Endothelial cell of umbilical vein (primary cell): ENCODE measurements at places on chromosomes 7 and 10. TPM values are rescaled to one million over a fixed set of nuclear protein-coding genes. Genes with fewer than 3 reads are reported as not detected.

DNA sequence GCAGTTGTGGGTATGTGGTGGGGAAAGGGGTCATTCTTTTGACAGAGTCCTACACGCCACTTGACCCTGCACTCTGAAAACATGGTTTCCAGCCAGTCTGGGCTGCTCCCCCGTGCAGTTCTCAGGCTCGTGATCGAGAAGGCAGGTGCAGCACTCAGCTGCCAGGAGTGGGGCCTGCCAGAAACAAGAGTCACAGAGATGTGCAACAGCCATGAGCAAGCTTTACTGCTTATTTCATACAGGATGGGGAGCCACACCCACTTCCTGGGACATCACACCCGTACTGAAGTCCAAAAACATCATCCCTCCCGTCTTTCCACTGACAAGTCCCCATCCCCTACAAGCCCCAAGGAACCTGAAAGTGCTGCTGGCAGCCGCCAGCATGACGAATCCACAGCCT, 9.3 kb downstream of the ATG9B start:
- no peak overlapping the region for H3K27ac ChIP-seq
- H3K36me3 ChIP-seq = peaks cover 21% of the 10 kb centered on the region
- no peak overlapping the region for H3K4me3 ChIP-seq
- peaks cover 3% of the 10 kb centered on the region for H3K27me3 ChIP-seq
- DNase-seq = no peak

DNA sequence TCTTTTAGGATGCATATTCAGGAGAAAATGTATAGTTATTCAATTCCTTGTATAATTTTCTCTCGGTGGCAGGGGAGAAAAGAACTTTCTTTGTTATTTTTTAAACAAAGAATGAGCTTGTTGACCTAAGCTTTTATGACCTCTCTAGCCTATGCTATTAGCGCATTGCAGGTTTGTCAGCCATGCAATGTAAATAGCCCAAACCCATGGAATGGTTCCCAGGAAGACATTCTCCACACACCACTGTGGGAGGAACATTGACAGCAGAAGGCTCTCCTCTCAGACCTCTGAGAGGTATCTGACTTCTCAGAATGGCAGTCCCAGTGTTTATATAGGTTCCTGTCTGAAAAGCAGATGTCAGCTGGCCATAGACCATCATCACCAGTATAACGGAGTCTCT, 19.6 kb upstream of the AGBL3 start:
- H3K27ac ChIP-seq = no peak overlapping the region
- H3K4me3 ChIP-seq = no peak overlapping the region
- no peak for DNase-seq

GRM3 gene
- not detected in 2 replicates for total RNA-seq

GRCh38 chr7:83065714-83066113, 97.0 kb downstream of the PCLO start:
- peak; percentile 36 for DNase-seq
- H3K36me3 ChIP-seq = no peaks in the 10 kb centered on the region
- no peaks in the 10 kb centered on the region for H3K4me1 ChIP-seq
- H3K27ac ChIP-seq = no peak overlapping the region
- no peak overlapping the region for H3K4me3 ChIP-seq

DNA sequence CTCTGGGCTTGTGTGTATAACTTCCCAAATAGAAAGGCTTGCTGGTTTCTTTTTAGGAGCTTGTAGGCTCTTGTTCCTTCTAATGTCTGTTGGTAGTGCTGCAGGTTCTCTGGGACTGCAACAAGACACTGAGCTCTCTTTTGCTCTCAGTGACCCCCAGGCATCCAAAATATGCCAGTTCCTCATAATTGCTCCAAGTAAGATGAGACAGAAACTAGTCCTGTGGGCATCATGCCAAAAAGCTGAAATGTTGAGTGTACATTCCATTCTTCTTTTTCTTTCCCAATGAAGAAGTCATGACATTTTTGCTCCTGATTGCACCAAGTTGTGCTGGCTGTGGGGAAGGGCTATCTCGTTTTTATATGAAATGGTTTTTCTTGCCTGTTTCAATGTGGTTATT, 7.1 kb upstream of the BTBD16 start:
- H3K4me3 ChIP-seq = no peak overlapping the region
- H3K27me3 ChIP-seq = no peaks in the 10 kb centered on the region
- no peak overlapping the region for H3K27ac ChIP-seq
- DNase-seq = no peak

- DNase-seq = peak; percentile 95
- H3K4me1 ChIP-seq = peaks cover 40% of the 10 kb centered on the region
- H3K27ac ChIP-seq = peak overlapping the region; percentile 63
- H3K27me3 ChIP-seq = no peaks in the 10 kb centered on the region
- no peak overlapping the region for H3K4me3 ChIP-seq
- peaks cover 10% of the 10 kb centered on the region for H3K36me3 ChIP-seq
Observed at GRCh38 chr10:3071405-3072198, 4.3 kb downstream of the PFKP start.

DNA sequence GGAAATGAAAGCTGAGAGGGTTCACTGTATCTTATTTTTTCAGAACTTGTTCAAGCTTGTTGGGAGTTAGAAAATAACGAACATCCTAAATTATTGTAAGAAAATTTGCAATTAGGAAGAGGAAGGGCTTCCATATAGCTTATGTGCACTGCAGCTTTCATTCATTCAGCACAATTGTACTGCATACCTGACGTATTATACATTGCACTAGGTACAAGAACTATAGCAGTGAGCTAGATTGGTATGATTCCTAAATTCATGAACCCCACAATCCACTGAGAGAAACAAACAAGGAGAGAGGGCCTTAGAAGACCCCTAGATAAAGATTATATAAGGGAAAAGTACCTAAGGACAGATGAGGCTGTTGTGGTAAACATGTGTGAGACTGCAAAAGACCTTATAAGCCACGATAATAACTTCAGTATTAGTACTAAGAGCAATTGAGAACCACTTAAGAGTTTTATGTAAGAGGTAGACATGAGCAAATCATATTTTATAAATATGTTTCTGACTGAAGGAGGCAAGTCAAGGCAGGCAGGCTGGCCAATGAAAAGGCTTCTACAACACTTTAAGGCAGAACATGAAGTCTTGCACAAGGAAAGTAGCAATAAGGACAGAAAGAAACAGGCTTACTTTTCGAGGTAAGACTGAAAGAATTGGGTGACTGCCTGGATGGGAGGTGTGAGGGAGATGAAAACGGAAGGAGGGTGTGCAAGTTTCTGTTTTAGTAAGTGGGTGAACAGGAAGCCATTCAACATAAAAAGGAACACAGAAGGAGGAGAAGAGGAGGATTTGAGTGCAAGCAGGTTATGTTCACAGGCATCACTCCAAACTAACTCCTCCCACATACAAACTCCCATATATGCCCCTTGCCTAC, 77.9 kb upstream of the LRRN3 start:
- H3K4me1 ChIP-seq = no peaks in the 10 kb centered on the region
- H3K27me3 ChIP-seq = no peaks in the 10 kb centered on the region
- no peak overlapping the region for H3K4me3 ChIP-seq
- no peaks in the 10 kb centered on the region for H3K36me3 ChIP-seq
- no peak overlapping the region for H3K27ac ChIP-seq
- DNase-seq = peak; percentile 5

CCNY gene
- 99.3 and 107 TPM in 2 replicates for total RNA-seq

GRCh38 chr7:34133356-34133982, 228.1 kb downstream of the BMPER start:
- H3K4me3 ChIP-seq = no peak overlapping the region
- no peak overlapping the region for H3K27ac ChIP-seq
- no peaks in the 10 kb centered on the region for H3K4me1 ChIP-seq
- no peaks in the 10 kb centered on the region for H3K36me3 ChIP-seq
